ENCODE measurements at places on chromosomes 6 and 20.

GRCh38 chr6:88512951-88513350, 346.8 kb upstream of the CNR1 start:
- no peak for ATAC-seq

DNA sequence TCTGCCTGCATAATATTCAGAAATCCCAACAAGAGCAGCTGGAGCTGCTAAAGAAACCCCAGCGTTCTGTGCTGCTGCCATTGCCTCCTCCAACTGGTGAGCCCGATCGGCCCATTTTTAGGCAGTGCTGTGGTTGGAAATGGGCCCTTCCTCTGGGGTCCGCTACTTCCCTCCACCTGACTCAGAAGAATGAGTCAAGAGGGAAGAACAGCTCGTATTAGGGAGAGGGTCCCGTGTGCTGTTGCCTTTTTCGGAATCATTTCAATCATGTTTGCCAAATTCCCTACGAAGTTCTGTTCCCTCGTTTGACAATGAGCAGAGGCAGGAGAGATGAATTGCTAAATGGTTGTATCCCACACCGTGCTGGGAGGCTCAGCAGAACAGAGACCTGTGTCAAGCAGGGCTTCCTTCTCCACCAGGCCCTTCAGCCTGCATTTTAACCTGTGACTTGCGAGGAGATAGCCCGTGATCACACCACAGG, 38.4 kb downstream of the THBS2 start:
- ATAC-seq = no peak

DNA sequence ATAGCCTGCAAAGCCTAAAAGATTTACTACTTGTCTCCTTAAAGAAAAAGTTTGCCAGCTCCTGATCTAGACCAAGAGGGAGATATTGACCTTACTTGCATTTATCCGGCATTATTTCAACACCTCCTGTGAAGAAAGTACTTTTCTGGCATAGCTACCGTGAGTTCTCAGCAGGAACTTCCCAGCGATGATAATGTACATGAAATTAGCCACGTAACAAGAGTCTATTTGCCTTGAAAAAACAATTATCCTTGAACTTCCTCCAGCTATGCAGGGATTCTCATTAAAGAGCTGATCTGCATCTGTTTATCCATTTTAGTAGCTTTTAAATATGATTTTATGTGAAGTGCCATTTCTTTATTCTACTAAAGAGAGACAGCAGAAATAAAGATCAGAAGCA, 41.7 kb downstream of the ALDH5A1 start:
- no peak for ATAC-seq

DNA sequence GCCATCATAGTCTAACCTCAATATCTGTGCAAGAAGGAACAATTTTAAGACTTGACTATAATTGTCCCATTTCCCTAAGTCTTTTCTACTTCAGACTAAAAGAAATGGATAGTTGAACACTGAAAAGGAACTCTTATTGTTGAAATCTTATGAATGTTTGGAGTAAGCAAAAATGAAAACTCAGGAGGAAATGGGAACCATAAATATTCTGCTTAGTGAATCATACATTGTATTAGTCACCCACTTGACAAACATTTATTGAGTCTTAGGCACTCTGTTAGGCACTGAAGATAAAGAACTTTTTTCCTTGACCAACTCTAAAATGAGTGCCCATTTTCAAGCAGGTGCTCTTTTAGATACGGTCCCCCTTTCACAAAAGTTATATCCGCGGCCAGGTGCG, 8.7 kb downstream of the CCDC170 start:
- no peak for ATAC-seq

DNA sequence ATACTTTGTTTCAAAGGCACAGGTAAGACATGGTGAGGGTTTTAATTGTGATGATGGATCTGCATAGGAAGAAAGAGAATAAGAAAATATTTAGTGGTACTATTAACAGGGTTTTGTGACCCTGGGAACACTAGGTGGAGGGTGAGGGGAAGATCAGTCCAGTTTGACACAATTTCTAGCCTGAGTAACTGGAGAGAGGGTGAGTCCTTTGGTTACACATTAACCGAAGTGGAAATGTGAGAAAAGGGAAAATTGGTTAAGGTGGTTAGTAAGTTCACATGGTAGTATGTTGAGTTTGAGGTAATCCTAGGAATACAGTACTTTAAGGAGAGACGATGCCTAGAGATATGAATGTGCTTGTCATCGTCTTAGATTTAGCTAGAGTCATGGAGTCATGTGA, 54.8 kb upstream of the POU3F2 start:
- no peak for ATAC-seq
